A172 (cell line): ENCODE measurements at places on chromosomes 5 and 9. TPM values are rescaled to one million over a fixed set of nuclear protein-coding genes. Genes with fewer than 3 reads are reported as not detected.

GRCh38 chr5:110977915-110978314 lies 93.6 kb upstream of the TSLP start:
- no peak for DNase-seq

GRCh38 chr5:9490494-9491097 lies 55.3 kb downstream of the SEMA5A start:
- no peak for DNase-seq

Gene STPG3
- total RNA-seq, result not detected in 2 replicates

Gene WDR38
- not detected in 2 replicates for total RNA-seq

GRCh38 chr9:85995599-85995998 lies 54.7 kb downstream of the NAA35 start:
- no peak for DNase-seq

Gene CTXN3
- total RNA-seq, result not detected in 2 replicates

Gene GDNF
- 0.31 TPM in 1 of 2 replicates, not detected in the other for total RNA-seq

- DNase-seq, result no peak
Measured at GRCh38 chr5:144487207-144487606, 316.5 kb downstream of the KCTD16 start.

GRCh38 chr9:126953041-126953809 lies 38.6 kb downstream of the RALGPS1 start:
- DNase-seq, result no peak

Gene COL15A1
- total RNA-seq, result 0.09 and 0.12 TPM in 2 replicates
